ENCODE measurements at places on chromosomes 5 and 9.

- no peak for DNase-seq
Observed at GRCh38 chr5:104049752-104050151, 487.2 kb upstream of the NUDT12 start.

GRCh38 chr5:58090704-58091103 lies 369.2 kb downstream of the PLK2 start:
- no peak for DNase-seq

GRCh38 chr5:40619421-40619820 lies 60.3 kb upstream of the PTGER4 start:
- DNase-seq, result no peak

- no peak for DNase-seq
Observed at GRCh38 chr5:175798626-175799025, 72.8 kb upstream of the CPLX2 start.

- no peak for DNase-seq
Observed at GRCh38 chr9:136761545-136761981, 2.8 kb downstream of the LCN15 start.

DNA sequence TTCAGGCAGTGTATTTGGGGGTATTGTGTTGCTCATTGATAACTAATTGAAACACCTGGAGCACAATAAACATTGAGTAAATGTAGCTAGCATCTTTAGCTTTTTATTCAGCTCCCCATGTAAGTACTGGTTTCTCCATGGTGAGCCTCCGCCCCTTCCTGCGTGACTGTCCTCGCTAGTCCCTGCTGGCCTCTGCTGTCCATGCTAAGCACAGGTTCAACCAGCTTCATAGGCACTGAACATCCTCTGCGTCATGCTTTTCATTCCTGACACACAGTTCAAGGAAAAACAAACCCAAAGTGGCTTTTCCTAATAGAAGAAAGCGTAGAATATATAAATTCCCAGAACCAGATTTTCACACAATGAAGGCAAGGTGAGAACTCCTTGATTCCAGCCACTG lies 27.3 kb upstream of the DAP start:
- DNase-seq, result no peak

DNA sequence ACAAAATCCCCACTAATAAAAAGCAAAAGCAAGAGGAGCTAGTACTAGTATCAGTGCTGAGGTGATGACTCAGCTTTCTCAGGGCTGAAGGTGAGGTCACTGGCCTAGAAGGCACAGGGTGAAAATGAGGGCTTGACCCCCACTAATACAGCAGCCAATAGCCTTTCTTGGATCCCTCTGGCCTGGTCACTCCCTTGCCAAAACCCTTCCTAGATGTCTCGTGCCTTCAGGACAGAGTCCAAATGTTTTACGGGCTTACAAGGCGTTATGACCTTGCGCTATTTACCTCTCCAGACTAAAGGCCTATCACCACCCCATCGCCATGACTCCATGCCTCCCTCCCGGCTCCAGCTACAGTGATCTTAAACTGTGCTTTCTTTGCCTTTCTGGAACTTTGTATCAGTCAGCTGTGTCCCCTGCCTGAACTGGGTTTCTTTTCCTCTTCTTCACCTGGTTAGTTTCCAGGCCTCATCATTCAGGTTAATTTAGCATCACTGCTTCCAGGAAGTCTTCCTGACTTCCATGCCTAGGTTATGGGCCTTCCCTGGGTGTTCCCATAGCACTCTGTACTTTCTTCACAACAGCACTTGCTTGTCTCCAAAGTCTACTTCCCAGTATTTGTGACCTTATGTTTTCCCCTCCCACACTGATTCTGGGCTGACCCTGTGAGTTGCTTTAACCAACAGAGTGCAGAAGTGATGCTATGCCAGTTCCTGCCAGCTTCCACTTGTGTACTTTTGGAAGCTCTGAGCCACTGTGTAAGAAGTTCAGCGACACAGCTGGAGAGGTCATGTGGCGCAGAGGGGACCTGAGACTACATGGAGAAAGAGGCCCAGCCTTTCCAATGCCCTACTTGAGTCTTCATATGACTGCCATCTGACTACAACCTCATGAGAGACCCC lies 4.2 kb upstream of the DELE1 start:
- no peak for DNase-seq

DNA sequence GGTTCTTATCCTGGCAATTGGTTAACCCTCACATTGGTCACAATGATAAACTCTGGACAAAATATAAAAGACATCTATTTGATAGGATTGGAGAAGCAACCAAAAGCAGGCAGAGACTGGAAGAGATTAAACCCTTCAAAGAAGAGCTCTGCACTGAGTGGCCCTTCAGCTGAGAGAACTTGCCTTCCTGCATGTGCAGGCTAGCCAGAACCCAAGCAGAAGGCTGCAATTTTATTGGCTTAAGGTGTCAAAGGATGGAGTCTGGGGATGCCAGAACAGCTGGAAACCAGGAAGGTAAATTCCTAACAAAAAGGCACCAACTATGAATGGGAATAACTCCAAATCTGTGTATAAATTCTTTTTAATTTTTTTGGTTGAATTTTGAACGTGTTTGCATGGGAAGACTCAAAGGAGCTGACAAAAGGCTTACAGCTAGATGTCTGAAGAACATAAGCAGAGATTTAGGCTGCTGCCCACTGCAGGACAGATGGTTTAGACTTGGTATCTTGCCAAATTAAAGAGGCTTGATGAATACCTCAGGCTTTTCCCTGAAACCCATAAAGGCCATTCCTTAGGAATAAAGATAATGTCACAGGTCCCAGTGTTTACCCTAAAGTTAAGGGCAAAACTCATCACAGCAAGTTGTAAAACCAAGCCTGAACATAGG lies 66.3 kb downstream of the NR2F1 start:
- no peak for DNase-seq

- DNase-seq, result no peak
Observed at GRCh38 chr5:113250341-113250953, 184.3 kb downstream of the TSSK1B start.

DNA sequence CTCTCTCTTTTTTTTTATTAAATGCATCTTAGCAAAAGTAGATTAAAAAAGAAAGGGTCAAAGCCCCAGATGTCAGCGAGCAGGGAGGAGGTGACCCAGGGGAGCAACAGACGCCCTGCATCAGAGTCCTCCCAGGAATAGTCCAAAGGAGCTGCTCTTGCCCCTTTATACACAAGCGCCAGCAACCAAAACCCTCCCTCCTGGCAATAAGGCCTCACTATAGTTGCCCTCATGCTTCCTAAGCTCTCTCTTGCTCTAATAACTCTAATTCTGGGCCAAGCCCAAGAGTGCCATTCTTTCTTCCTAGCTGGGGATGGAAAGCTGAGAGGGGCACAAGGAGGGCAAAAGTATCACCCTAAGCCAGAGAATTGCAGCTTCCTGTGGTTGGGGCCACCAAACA lies 26.3 kb downstream of the PCDHGC5 start:
- DNase-seq, result no peak

DNA sequence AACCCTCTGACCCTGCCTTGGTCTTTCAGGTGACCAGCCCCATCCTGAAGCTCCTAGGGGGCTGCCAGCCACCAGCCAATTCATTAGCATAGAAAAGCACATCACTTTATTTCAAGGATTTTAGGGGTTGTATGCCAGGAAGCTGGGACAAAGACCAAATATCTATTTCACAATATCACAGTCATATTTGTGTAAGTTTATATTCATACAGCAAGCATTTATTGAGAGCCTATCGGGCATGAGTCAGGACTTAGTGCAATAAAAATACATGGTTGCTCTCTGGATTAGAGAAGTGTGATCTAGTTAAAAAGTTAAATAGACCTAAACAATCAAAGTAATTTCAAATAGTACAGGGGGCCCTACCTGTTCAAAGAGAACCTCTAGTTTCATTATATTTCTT lies 113.8 kb downstream of the ERCC6L2 start:
- no peak for DNase-seq

GRCh38 chr5:42586625-42587024 lies 163.4 kb downstream of the GHR start:
- DNase-seq, result no peak

GRCh38 chr5:78549043-78549442 lies 99.5 kb downstream of the LHFPL2 start:
- no peak for DNase-seq

GRCh38 chr5:99060306-99061261 lies 131.8 kb upstream of the CHD1 start:
- DNase-seq, result peak; percentile 49

DNA sequence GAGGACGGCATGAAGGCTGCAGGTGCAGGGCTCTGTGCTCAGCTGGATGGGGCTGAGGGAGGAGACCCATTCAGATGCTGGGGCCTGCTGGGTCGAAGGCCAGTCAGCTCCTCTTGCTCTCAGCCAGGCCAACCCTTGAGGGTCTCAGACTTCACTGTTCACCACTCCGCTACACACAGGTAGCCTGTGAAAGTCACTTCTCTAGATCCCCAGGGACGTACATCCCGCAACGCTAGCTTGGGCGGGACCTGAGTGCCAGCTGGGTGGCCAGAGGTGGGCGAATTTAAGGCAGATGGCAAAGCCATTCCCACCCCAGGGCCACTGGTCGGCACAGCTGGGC lies 42.2 kb upstream of the FCN1 start:
- DNase-seq, result no peak

- DNase-seq, result no peak
Observed at GRCh38 chr5:28344836-28345433, 1306.5 kb upstream of the CDH9 start.

GRCh38 chr5:134063188-134063820 lies 51.2 kb upstream of the TCF7 start:
- no peak for DNase-seq

DNA sequence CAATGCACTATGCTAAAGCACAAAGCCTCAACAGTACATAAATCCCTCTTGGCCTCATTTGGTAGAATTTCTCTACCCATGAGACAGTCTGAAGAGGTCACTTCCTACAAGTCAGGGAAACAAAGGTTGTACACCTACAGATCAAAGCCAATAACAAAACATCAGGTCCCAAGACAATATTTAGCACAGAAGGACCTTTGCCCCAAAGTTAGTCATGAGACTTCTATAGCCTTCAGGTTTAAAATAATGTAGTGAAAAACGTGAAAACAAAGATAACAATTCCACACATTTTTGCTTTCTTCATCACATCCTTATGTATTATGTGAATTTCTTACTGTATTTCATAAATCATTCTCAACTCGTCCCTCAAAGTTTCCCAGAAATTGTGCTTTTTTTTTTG lies 15.8 kb downstream of the AFF4 start:
- no peak for DNase-seq

DNA sequence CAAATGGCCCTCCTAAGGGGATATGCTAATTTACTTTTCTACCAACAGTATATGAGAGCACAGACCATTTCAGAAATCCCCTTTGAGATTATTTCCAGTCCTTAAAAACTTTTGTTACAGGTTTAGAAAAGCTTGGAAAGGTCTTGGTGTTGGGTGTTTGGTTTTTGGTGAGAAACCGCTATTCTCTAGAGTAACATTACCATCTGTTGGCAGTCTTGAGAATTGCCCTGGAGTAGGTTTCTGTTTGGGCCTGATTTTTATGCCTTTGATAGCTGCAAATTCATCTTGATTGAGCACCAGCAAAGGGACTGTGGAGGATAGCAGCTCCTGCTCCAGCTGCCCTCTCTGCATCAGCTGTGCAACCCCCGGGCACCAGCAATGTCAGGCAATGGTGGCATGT lies 8.0 kb downstream of the NUDT2 start:
- DNase-seq, result no peak

DNA sequence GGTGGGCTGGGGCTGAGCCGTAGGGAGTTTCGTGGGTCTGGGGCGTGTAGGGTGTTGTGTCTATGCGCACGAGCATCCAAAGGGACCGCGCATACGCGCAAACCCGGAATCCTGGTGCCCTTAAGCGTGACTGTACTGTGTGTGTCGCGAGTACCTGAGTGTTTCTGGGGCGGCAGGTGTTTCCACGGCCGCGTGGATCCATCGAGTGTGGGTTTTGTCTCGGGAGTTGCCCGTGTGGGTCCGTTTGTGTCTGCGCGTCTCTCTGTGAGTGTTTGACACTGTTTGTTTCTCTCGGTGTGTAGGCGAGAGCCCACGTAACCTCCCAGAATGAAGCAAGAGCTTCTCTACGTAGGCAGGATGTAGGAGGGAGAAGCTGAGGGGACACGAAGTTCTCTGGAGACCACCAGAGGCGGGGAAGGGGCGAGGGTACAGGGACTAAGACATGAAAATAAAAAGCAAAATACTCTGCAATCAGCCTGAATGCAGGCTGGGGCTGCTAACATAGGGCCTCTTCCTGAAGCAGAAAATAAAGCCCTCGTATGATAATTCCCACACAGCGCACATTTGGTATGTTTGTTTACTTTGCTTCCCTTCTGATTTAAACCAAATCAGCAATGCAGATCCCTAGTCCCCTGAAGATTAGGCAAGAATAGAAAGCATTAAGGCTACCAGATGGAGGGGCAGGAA lies 588 bp upstream of the BRINP1 start:
- no peak for DNase-seq

GRCh38 chr9:95242613-95243012 lies 74.9 kb downstream of the FANCC start:
- no peak for DNase-seq

GRCh38 chr9:120066315-120066714 lies 513.7 kb downstream of the CDK5RAP2 start:
- DNase-seq, result no peak

DNA sequence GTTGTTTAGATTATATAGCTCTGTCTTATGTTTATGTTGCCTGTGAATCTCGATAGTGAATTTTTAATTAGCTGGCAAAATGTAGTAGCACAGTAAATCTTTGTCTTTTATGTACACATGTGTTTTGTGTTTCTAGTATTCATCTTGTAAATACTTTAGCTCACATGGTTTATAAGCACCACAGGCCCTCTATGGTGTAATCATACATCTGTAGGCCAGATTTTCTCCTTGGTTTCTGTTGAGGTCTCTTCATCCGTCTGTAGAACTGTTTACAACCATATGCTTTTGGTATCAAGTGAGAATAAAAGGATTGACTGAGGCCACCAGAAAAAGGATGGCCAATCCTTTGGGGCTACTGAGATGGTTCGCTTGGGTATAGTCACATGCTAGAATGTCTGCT lies 45.0 kb downstream of the PRR16 start:
- no peak for DNase-seq

DNA sequence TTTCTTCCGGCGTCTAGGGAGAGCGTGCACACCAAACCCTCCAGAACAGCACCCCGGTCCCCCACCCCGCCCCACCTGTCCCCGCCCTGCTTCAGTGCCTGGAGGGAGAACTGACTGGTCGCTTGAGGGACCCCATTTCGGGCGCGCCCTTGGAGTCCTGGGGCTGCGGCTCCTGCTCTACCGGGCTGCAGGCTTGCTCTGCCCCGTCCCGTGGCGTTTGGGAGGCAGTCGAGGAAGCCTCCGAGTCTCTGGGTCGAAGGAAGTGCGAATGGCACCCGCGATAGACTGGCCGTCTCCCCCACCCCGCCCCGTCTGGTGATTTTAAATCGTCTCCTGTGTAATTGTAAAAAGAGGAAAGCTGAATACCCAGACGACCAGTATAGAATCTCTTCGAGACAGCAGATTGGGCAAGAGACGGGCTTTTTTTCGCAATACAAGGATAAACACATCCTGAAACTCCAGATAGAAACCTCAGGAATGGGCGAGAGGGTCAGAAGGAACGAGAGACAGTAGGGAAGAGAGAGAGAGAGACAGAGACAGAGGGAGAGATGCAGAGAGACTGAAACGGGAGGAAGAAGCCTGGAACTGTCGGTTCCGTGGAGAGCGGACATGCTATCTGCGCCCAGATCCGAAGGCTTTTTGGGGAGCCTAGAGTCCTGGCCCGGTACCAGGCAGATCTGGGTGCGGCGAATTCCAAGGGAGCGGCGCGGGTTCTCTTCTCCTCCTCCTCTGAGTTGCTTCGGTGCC lies 9.9 kb downstream of the PRDM6 start:
- no peak for DNase-seq

- DNase-seq, result no peak
Observed at GRCh38 chr5:168282120-168282519, 9.3 kb upstream of the WWC1 start.

All from amniotic stem cell (primary cell).